Stimulated activated CD8-positive, alpha-beta memory T cell treated with anti-CD3 and anti-CD28 coated beads, Interleukin-4, amount 100 ng/mL, for 1 hour (primary cell): ENCODE measurements at places on chromosomes 2 and 18.

DNA sequence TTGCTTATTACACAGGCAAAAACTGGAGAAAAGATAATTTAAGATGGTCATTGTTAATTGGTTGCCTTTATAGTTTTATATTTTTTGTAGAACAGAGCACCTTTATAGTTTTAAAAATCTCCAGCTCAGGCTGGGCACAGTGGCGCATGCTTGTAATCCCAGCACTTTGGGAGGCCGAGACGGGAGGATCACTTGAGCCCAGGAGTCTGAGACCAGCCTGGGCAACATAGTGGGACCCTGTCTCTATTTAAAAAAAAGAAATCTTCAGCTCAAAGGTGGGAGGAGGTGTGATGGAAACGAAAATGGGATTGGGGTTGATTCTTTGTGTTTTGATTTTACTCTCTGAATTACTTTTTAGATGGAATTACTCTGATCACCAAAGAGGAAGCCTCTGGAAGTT is 85.4 kb downstream of the XRCC5 start:
- DNase-seq, result no peak

DNA sequence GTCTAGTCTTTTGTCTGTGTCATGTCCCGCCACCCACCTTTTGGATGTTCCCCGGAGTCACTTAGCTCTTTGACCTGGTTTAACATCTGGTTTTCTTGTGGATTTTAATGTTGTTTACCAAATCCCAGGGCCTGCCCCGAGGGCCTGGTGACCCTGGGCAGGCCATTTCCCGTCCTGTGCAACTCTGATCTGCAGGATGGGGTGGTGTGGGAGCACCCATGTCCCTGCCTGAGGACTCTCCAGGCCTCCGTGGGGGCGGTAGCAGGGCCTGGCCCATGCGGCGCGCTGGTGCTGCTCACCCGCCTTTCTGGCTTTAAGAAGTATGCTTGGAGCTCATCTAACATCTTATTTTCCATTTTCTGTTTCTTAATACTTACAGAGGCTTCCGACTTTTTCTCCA is 10.7 kb downstream of the RAMP1 start:
- DNase-seq, result no peak

- no peak for DNase-seq
These were observed 97.8 kb upstream of the SP3 start for GRCh38 chr2:174062934-174063333.

DNA sequence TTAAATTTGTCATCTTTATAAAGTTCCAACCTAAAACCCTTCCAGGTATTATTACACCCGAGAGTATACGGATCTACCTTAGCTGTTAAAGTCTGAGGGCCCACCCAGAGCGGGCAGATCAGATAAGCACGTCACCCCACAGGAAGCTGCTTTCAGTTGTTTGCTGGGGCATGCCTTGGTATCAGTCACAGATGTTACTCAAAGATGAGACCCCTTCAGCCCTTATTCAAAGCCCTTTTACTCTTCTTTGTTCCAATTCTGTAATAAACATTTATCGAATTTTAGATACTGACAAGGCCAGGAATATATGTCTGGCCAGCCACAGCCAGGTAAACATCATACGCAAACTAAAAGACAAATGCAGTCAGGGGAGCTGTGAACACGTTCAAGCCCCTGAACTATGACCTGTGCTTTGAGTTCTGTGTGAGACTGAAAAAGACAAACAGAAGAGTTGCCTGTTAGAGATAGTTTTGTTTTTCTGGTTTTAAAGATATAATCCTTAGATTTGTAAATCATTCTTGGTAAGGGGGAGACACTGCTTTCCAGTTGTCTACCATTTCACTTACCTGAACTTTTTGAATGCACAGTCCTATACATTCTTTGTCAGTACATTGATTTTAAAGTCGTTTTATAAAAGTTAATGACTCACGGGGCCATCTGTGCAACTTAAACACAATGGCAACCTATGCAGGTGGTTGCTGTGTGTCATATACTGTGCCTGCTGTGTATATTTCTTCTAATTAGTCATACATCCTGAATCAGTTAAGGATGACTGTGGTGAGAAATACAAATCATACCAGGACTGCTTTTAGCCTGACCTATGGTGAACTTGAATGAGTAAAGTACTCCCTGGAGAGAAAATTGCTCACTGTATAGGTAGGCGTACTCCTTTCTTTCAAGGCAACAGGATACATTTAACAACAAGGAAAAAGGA is 100.5 kb upstream of the ITPRID2 start:
- DNase-seq, result no peak

- DNase-seq, result no peak
These were observed 888.0 kb upstream of the CHAC2 start for GRCh38 chr2:52879561-52879960.

GRCh38 chr2:240928476-240929363 is 22.6 kb downstream of the CROCC2 start:
- no peak for DNase-seq

DNA sequence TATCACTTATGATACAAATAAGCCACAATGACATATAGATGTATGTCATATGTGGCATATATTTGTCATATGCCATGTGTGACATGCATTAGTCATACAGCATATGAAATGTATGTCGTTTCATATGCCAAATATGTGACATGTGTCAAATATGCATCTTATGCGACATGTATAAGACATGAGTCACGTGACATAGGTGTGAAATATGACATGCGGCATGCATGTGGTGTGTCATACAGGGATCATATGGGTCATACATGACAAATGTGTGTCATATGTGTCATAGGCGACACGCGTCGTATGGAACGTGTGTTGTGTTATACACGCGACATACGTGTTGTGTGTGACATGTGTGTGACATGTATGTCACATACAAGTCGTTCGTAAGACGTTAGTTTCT is 2154.0 kb upstream of the PIK3C3 start:
- DNase-seq, result no peak

GRCh38 chr18:5456577-5457461 is 87.0 kb downstream of the EPB41L3 start:
- DNase-seq, result no peak

- no peak for DNase-seq
These were observed 240.2 kb downstream of the FSIP2 start for GRCh38 chr2:185978634-185979407.

DNA sequence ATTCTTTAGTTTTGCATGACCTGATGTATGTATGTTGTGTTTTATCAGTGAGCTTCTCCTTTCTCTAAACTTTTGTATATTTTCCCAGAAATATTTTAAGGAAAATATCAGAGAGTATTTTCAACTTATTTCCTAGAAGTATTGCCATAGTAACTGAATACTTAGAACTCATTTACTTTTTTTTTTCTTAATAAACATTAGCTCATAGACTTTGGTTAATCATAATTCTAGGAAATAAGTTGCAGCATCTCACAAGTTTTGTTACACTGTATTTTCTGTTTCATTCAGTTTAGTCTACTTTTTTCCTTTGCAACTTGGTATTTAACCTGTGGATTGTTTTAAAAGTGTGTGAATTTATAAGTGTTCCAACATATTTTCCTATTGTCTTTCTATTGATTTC is 27.5 kb downstream of the SMCHD1 start:
- DNase-seq, result no peak

- no peak for DNase-seq
These were observed 98.2 kb downstream of the GAREM1 start for GRCh38 chr18:32372381-32373061.

GRCh38 chr2:21162615-21162878 is 38.8 kb downstream of the TDRD15 start:
- no peak for DNase-seq

GRCh38 chr2:129331638-129332037 is 647.8 kb upstream of the RAB6C start:
- no peak for DNase-seq

DNA sequence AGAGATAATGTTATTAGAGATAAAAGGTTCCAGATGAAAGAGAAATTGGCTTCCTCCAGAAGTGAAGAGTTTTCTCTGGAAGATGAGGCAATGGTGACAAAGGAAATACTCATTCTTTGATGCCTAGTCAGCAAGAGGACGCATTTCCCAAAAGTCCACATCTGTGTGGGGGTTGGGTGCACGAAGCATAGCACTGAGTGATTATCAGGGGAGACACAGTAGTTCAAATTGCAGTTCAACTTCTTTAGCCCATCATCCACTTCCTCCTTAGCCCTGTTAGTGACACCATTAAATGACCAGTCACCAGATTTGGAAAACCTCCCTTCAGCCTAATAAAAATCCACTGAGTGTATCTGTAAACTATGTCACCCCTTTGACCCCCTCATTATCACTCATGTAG is 80.9 kb upstream of the PHLPP1 start:
- no peak for DNase-seq

GRCh38 chr2:143680885-143681405 is 551.7 kb downstream of the ARHGAP15 start:
- no peak for DNase-seq

- no peak for DNase-seq
These were observed 149.7 kb downstream of the SMAD7 start for GRCh38 chr18:48800876-48801727.

DNA sequence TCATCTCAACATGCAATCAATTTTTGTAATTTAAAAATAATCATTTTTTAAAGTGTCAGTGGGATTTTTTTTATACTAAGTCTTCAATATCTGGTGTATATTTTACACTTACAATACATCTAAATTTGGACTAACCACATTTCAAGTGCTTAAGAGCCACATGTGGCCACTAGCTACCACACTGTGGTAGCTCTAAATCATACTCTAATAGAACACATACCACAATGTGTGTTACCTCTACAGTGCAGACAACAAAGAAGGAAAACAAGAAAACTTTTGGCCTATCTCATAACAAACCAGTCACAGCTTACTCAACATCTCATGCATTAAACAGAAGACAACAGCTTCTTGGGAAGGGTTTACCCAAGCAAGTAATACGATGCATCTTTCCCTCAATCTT is 24.5 kb downstream of the PIAS2 start:
- no peak for DNase-seq

DNA sequence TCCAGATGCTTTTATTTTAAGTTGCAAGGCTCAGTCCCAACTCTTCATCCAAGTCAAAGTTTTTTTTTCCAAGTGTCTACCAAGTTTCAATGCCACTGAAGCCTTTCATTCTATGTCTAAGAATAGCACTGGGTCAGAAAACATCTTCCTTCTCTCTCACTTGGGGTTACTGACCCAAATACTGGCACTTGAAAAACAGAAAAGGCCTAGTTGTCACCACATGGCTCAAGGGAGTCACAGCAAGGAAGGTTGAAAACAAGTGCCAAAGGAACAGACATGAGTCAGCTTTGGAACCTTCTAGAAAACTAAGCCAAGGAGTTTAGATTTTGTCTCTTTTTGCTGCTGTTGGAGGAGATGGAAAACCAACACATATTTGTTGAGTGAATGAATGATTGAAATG is 146.5 kb downstream of the COPS8 start:
- no peak for DNase-seq

- no peak for DNase-seq
These were observed 22.0 kb downstream of the MARCHF4 start for GRCh38 chr2:216350214-216350791.

DNA sequence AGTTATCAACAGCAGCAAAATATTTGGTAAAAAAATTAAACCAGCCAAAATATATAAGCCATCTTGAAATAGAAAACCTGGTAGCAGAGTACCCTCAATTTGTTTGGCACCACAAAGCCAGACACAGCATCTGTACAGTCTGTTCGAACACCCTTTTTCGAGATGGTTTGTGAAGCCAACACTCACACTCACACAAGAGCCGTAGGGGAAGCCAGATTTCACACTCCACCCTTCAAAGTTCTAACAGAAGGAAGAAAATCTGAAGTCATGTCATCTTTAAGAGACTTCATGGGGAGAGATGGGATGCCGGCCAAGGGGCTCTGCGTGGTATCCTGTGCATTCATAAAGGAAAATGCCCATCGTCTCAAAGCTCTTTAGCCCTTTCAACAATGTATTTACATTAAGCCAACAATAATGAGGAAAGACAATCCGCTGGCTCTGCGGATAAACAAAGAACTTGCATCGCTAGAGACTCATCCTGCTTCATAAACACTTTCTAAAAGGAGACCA is 451.5 kb upstream of the CHST9 start:
- no peak for DNase-seq

DNA sequence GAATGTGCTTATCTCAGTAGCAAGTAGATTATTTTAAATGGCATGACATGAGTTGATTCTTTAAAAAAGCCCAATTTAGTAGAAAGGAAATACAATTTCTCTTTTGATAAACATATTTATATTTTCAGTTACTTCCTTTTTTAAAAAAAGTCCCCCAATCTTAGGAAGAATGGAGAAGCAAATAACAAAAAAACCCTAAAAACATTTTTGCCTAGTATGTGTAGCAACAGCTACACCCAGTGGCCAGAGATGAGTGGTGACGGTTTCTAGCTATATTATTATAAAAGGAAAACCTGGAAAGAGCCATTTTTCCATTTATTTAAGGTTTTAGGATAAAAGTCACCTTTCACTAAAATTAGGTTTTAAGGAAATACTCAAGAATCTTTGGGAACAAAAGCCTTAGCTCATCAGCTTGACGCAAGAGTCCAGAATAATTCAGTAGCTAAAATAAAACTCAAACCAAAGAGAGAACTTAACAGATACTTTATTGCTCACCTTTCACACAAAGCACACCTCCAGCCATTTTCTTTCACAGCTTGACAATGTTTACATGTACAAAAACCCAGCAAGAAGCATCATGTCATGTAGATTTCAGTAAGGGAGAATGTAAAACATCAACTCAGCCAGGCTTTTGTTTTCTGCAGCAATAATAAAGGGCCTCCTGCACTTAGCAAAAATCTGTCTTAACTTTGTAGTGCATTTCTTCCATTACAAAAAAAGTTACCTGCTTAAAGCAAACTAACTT is 15.7 kb downstream of the FAM98A start:
- no peak for DNase-seq

GRCh38 chr2:138475277-138475776 is 26.2 kb upstream of the SPOPL start:
- DNase-seq, result no peak

- no peak for DNase-seq
These were observed 35.2 kb downstream of the PRELID3A start for GRCh38 chr18:12442946-12443345.

DNA sequence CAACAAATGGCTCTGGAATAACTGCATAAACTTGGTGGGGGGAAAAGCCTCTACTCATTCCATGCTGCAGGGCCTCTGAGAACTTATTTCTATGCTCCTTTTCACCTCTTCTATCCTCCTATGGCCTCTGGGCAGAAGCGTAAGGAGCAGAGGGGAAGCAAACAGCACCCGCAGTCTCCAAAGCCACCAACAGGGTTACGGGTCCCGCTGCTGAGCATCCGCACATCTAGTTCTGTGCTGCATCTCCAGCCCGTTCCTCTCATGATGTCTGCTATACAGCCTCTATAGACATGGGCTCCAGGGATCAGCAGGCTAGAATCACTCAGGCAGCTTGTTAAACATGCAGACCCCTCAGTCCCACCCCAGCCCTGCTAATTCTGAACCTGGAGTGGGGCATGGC is 25.9 kb downstream of the PSTPIP2 start:
- DNase-seq, result no peak

DNA sequence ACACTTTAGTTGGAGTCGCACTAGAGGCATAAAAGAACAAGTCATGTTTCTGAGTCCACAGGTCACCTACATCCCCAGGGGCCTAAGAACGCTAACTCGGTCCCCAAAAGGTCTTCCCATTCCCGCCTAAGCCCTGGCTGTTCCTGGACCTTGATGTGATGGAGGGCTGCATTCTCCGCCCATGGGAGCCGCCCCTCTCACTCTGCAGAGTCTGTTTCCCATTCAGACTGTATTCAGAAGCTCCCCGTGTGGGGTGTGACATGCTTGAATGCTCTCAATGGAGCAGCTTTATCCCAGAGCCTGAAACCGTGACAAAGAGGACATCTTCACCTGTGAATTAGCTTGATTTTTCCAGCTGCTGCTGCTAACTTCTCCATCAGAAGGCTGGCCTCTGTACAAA is 319.0 kb upstream of the KLHL29 start:
- no peak for DNase-seq

GRCh38 chr2:102806250-102806837 is 44.5 kb downstream of the TMEM182 start:
- DNase-seq, result no peak
